ENCODE measurements at places on chromosomes 12 and 14. TPM values are rescaled to one million over a fixed set of nuclear protein-coding genes. Genes with fewer than 3 reads are reported as not detected.

KCNJ8 gene
- total RNA-seq = 31.0 TPM

ACRBP gene
- 3.2 TPM for total RNA-seq

MSI1 gene
- total RNA-seq = 9.2 TPM

HOXC12 gene
- not detected for total RNA-seq

BATF gene
- 3.2 TPM for total RNA-seq

- ATAC-seq = no peak
Measured at GRCh38 chr12:106110626-106111300, 28.0 kb downstream of the NUAK1 start.

DNA sequence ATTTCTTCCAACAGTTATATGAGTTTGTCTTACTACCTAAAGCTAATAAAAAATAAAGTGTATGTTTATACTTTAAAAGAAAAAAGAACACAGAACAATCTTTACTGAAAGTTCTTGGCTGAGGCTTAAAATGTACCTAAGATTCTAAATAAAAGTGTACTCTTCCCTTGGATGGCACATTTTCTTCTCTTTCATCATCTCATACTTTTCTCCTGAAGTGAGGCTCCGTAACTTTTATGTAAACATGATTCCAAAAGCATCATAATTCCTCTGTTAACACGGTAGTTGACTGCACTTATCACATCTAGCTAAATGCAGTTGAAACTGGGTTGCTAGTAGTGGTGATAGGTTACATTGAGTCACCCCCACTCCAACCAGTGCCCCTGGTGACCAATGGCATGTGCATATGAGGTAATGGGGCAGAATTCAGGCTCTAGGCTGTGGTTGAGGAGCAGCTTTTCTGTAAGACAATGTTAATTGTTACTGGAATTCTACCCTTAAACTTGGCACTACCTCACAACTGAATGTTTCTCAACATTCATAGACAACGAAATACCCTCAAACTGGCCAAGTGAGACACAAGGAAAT lies 38.4 kb downstream of the WASHC3 start:
- peak; percentile 62 for ATAC-seq

GRCh38 chr12:58877243-58877743 lies 43.0 kb downstream of the LRIG3 start:
- ATAC-seq = no peak

- ATAC-seq = no peak
Measured at GRCh38 chr12:81615026-81615588, 144.0 kb downstream of the PPFIA2 start.

DNA sequence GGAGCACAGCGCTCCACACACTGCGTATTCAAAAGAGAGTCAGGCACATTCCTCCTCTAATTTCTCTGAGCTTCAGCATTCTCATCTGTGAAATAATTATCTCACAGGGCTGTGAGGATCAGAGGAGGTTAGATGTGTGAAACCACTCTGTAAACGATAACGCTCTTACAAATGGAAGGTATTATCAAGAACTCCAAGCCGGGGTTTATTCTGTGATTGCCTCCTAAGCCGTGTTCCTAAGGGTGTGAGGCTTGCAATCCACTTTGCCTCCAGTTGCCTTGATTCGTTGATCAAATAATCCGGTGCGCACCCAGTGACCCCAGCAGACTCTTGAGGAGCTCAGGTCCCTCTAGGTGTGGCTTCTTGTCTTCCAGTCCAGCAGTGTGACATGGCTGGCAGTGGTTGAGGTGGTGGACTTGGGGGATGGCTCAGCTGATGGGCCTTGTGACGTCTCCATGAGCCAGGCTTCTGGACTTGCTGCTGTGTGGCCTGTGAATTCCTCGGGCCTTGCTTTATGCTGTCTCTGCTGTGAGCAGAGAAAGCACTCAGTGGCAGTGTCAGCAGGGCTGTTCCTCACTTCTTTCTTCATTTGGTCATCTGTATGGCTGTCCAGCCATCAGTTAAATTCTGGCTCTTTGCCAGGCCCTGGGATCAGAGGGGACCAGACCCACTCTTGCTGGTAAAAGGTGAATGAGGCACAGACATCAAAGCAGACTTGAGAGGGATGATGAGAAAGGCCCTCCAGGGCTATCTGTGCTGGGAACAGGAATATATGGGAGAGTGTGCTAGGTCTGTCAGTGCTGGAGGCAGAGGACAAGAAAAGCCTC lies 71.0 kb downstream of the SLC25A47 start:
- no peak for ATAC-seq

- no peak for ATAC-seq
Measured at GRCh38 chr12:18799561-18799960, 61.6 kb downstream of the CAPZA3 start.

DNA sequence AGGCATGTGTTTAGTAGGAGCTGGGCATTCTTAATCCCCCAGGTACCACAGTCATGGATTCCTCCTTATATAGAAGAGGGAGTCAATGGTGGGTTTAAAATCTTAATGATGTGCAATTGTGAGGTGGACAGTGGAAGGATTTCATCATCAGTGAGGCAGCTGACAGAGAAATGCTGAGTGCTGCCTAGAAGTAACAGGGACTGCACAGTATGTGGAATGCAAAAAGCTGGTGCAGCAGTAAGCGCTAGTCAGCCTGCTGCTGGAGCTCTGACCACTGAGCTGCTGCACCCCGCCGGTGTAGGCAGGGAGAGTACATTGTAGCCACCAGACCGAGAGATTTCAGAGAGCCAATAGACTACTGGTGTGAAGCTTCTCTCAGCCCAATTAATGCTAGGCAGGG lies 80.5 kb upstream of the DACT1 start:
- ATAC-seq = no peak

DNA sequence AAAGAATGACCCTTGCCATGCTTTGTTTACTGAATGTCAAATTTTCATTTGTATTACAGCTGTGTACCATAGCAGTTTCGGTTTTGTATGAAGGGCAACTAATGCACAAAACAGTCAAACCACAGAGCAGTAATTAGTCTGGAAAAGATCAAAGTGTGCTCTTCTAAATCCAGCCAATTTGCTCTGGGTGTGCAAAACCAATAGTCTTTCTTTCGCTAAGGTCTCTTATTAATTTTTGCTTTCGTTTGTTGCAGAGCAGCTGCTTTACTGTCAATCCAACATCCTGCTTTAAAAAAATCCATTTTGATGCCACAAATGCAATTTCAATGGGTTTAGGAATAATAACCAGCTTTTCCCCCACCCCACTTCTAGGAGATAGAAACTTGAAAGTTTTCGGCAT lies 114.2 kb downstream of the BRMS1L start:
- no peak for ATAC-seq

All from gastroesophageal sphincter (tissue), 4 donors.